Tibial nerve (tissue), 4 donors: ENCODE measurements at places on chromosomes 11 and 22. TPM values are rescaled to one million over a fixed set of nuclear protein-coding genes. Genes with fewer than 3 reads are reported as not detected.

GRCh38 chr22:45268167-45268957 is 16.4 kb upstream of the UPK3A start:
- DNase-seq = no peak

- DNase-seq = no peak
Observed at GRCh38 chr22:32649515-32650200, 151.8 kb upstream of the TIMP3 start.

GRCh38 chr11:95255251-95256145 is 24.5 kb upstream of the SESN3 start:
- DNase-seq = no peak

DNA sequence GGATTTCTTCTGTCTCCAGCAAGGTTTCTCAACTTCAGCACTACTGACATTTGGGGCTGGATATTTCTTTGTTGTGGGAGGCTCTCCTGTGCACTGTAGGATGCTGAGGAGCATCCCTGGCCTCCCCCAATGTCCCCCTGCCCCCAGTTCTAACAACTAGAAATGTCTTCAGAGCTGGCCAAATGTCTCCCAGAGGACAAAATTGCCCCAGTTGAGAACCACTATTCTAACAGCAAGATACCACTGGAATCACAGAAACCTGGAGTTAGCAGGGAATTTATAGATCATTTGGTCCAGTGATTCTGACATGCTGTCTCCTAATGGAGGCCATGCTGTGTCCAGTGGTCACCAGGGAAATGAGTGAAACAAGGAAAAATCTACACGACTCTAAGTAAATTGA is 32.2 kb upstream of the DMC1 start:
- DNase-seq = no peak

DNA sequence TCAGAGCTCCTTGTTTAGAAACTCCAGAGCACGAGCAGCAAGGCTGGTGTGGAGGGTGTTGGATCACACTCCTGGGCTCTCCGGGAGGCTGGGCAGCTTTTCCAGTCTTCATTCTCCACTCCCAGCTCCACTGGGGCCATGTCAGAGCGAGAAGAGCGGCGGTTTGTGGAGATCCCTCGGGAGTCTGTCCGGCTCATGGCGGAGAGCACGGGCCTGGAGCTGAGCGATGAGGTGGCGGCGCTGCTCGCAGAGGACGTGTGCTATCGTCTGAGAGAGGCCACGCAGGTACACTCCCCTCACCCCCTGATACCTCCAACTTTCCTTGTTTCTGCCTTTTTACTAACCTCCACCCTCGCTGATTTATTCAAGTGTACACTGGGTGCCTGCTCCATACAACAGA is 4.5 kb downstream of the TAF6L start:
- DNase-seq = no peak

- no peak for DNase-seq
Observed at GRCh38 chr22:44754998-44755397, 2.6 kb downstream of the ARHGAP8 start.

- no peak for DNase-seq
Observed at GRCh38 chr11:22928207-22928917, 68.1 kb upstream of the CCDC179 start.

DNA sequence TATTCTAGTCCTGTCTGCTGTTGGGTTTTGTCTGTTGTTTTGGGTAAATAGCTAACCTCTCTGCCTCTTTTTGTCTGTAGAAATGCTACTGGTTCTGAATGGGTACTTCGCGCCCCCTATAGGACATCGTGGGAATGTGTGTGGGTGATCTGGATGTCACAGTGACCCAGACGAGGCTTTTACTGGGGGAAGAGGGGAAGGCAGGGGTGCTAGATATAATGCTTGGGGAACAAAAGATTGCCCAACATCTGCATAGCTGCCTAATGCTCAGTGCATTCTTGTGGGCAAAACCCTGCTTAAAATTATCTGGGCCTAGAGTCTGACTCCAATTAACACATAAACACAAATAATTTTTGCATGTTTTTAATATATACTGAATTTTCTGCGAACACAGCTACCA is 57.7 kb downstream of the BMAL1 start:
- DNase-seq = peak; percentile 82

DNA sequence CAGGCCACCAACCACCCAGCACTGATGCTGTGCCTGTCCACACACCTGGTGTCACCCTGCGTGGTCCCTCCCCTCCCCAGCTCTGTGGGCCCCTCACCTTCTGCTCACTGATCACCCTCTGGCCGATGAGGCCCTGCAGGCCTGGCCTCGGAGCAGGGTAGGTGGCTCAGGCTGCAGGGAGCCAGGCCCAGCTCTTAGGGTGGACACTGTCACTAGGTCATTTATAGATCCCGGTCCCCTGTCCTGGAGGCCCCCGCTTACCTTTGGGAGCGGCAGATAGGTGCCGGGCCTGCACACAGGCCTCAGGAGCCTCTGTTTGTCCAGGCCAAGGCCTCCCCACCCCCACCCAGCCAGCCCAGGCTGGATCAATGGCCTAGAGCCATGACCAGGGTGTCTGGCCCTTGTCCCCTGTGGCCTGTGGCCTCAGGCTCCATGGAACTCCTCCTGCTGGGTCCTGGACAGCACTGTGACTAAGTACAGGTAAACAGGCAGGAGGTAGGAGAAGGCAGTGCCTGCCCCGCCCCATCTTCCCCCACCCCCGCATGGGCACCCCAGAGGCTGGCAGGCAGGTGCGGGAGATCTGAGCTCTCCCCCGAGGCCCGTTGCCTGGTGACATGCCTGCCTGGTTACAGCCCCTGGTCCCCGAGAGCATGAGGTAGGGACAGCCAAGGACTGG is at the start of gene TMPRSS6:
Gene TMPRSS6, minus strand, starts transcription at position 472 of the 676 bp plus-strand sequence. CDS start 6,296 bp downstream, outside the sequence.
- no peak for DNase-seq

- DNase-seq = no peak
Observed at GRCh38 chr11:68827733-68828132, 14.0 kb downstream of the CPT1A start.

DNA sequence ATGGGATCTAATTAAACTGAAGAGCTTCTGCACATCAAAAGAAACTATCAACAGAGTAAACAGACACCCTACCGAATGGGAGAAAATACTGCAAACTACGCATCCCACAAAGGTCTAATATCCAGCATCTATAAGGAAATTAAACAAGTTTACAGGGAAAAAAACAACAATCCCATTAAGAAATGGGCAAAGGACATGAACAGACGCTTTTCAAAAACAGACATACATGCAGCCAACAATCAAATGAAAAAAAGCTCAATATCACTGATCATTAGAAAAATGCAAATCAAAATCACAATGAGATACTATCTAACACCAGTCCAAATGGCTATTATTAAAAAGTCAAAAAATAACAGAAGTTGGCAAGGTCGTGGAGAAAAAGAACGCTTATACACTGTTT is 117.5 kb downstream of the FCHSD2 start:
- DNase-seq = no peak

- DNase-seq = no peak
Observed at GRCh38 chr22:44341431-44342346, 28.9 kb upstream of the SHISAL1 start.

- DNase-seq = no peak
Observed at GRCh38 chr11:17570034-17570433, 23.0 kb downstream of the OTOG start.

DNA sequence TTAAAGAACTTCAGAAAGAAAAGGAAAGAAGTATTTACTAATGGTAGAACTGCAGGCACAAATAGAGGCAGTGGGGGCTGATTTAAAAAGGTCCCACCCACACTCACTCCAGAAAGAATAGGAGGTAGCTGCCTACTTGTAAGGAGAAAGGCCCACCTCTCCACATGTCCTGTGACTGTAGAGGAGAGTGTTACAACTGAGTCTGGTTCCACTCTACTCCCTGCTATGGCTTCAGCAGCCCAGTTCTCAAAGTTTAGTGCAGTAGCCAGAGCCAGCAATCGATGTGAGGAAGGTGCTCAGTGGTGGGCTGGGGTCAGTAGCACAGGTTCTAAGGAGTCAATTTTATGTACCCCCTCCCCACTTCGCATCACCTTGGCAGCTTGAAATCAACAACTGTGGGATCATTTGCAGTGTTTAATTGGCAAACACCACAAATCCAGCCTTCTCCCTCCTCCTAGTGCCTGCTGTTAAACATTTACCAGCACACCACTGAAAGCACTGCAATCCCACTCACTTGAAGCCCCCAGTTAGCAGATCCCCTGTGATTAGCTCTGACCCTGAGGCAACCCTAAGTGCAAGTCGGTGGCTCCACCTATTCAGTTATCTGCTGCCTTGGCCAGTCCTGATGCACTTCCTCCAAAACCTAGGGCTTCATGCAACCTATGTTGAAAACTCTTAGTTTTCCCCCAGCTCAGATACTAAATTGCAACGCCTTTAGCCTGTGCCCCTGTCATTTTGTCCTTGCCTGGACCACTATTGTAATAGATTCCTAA is 146.6 kb downstream of the BBOX1 start:
- DNase-seq = no peak

DNA sequence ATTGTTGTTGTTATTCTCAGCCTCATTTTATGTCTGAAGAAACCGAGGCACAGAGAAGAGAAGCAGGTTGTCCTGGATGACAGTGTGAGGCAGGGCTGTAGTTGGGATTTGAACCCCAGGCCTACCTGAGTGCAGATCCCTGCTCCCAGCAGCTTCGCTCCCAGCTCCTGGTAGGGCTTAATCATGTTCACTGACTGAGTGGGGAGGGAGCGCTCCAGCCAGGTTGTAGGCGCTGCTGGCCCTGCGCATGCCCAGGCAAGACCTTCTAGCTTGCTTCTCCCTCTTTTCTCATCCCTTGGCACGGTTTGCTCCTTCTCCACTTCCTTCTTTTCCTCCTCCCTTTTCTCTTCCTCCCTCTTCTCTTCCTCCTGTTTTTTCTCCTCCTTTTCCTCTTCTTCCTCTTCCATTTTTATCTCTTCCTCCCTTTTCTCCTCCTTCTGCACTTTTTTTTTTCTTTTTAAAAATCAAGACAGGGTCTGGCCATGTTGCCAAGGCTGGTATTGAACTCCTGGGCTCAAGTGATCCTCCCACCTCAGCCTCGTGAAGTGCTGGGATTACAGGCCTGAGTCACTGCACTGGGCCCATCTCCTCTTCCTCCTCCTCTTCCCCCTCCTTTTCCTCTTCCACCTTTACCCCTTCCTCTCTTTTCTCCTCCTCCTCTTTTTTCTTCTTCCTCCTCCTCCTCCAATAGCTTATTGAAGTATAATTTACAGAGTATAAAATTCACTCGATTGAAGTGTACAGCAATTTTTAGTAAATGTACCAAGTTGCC is 109.3 kb downstream of the KIAA1671 start:
- no peak for DNase-seq

PDGFB gene
- 12.0 TPM for total RNA-seq

PISD gene
- 36.2 TPM for total RNA-seq
